NCI-H2107 (cell line): ENCODE measurements at places on chromosomes 12 and 14.

GRCh38 chr12:95517246-95517645, 34.0 kb downstream of the USP44 start:
- no peak for DNase-seq

DNA sequence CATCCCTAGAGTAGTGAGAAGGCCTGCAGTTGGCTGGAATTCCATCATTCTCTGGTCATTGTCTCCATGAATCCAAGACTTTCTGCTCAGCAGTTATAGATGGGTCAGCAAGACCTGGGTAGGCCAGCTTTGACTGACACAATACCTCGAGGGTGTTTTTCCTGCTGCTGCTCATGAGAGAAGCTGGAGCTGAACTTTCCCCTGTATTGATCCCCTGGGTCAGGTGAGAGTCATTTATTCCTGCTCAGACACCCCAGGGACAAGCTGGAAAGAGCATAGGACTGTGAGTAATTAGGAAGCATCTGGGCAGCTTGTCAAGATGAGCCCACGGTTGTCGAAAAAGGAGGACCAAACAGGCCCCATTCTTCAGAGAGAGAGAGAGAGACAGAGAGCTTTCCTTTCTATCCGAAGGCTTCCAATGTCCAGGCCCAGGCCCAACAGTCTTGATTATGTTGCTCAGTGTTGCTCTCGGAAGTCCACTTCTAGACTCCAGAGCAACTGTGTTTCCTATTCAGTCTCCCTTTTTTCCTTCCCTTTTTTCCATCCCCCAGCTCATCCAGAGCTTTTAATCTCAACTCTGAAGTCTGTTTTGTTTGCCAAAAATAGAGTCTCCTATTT, 131.1 kb downstream of the SLC8A3 start:
- DNase-seq: no peak

DNA sequence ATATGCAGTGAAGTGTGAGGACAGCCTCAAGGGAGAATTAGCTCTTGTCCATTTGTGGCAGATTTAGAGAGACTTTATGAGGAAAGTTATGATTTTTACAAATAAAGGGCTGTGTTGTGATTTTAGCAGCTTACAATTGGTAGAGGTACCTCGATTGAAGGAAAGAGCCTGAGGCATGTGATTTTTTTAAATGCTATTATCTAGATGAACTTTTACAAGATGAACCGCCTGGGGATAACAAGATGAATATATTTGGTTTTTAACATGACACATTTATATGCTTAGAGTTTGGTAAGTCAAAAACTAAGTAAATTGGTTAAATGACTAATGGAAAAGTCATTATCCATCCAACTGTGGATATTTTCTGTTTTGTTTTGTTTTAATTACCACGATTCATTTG, 52.6 kb downstream of the AEBP2 start:
- no peak for DNase-seq

DNA sequence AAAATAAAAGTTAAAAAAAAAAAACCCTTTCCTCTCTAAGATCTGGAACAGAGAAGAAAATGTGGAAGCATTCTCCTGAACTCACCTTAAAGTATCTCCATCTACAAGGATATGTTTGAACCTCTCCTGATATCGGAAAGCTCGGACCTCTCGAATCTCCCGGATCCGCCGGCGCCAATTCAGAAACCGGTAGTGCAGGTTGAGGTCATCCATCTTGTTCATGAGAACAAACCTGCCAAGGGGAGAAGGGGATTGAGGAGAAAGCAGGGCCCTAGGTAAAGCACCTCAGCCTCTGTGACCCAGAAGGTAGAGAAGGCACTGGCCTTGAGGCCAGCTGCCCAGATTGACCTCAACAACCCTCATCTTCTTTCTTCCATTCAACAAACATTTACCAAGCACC, 2.2 kb downstream of the SPRYD3 start:
- no peak for DNase-seq

- DNase-seq: no peak
Observed at GRCh38 chr14:51202914-51203665, 37.0 kb upstream of the TMX1 start.
